Stimulated activated naive CD8-positive, alpha-beta T cell treated with anti-CD3 and anti-CD28 coated beads, Interleukin-15, amount 100 ng/mL, for 72 hours (primary cell): ENCODE measurements at places on chromosomes 16 and 17.

DNA sequence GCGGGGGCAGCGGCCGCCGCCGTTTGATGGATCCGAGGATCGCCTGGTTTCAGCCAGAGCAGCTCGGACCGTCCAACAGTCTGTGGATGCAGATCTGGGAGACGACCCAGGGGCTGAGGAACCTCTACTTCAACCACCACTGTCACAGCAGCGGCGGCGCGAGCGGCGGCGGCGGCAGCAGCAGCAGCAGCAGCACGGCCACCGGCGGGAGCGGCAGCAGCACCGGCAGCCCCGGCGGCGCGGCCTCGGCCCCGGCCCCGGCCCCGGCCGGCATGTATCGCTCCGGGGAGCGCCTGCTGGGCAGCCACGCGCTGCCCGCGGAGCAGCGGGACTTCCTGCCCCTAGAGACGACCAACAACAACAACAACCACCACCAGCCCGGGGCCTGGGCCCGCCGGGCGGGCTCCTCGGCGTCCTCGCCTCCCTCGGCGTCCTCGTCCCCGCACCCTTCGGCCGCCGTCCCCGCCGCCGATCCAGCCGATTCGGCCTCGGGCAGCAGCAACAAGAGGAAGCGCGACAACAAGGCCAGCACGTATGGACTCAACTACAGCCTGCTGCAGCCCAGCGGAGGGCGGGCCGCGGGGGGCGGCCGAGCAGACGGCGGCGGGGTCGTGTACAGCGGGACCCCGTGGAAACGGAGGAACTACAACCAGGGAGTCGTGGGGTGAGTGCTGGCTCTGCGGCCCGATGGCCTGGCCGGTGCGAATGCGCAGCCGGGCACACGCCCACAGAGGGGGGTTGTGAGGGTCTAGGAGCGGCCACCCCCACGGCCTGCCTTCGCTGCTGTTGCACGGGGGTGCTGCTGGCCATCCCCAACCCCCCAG is 702 bp downstream of the TENT4B start:
- no peak for DNase-seq

GRCh38 chr16:26606381-26607150 is 460.2 kb upstream of the C16orf82 start:
- no peak for DNase-seq

DNA sequence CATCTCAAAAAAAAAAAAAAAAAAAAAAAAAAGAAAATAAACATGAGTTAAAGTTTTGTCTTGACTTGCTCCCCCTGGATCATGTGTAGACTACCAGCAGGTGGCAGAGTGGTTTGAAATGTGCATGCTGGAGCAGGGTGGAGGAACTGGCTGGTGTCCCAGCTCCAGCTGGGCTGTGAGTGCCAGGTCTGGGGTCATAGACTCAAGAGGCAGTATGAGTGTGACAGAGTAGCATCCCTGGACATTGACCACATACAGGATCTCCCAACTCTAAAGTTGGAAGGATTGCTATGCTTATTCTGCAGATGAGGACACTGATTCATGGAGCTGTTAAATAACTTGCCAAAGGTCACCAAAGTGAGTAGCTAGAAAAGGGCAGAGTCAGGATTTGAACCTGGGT is 198.0 kb upstream of the MPHOSPH6 start:
- DNase-seq, result no peak

- no peak for DNase-seq
Measured at GRCh38 chr17:73462823-73463222, 151.0 kb upstream of the CDC42EP4 start.

DNA sequence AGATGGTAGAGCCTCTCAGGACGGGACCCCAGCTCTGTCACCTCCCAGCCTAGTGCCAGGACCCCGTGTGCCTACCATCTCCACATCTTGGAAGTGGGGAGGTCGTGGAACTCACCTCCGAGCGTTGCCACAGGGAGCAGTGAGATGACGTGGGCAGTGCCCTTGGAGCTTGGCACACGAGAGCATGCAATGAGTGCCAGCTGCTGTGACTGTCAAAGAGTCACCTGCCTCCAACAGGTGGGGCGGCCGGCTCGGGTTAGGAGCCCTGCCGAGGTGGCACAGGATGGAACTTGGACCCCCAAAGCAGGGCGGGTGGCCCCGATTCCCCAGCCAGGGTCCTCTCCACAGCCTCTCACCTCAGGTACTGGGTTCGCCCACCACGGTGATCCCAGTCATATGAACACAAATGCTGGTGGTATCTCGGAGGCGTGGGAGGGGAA is 5.5 kb downstream of the VPS4A start:
- DNase-seq, result no peak

DNA sequence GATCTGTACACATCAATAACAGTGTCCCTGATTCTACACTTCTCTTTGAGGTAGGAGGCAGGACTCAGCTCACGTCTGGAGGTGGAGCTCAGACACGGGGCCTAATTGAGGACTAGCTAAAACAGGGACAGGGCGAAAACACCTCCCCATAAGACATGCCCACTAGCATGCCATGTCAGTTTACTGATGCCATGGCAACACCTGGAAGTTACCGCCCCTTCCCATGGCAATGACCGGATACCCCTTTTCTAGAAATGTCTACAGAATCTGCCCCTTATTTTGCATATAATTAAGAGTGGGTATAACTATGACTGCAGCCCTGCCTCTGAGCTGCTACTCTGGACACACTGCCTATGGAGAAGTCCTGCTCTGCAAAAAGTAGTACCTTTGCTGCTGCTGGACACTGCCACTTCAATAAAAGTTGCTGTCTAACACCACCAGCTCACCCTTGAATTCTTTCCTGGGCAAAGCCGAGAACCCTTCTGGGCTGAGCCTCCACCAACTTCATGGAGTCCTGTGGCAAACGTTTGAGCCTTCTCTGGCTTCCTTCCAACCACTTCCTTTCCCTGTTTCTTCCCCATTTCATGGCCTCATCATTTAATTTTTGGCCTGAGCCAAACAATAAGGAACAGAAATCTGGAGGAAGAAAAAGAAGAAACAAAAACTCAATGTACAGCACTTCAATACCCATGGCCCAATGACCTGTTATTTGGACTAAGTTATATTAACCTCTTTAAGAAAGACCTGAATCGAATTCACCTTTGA is 21.0 kb downstream of the PHB1 start:
- DNase-seq, result no peak

- DNase-seq, result no peak
Measured at GRCh38 chr17:15951368-15952047, 6.6 kb downstream of the ADORA2B start.

DNA sequence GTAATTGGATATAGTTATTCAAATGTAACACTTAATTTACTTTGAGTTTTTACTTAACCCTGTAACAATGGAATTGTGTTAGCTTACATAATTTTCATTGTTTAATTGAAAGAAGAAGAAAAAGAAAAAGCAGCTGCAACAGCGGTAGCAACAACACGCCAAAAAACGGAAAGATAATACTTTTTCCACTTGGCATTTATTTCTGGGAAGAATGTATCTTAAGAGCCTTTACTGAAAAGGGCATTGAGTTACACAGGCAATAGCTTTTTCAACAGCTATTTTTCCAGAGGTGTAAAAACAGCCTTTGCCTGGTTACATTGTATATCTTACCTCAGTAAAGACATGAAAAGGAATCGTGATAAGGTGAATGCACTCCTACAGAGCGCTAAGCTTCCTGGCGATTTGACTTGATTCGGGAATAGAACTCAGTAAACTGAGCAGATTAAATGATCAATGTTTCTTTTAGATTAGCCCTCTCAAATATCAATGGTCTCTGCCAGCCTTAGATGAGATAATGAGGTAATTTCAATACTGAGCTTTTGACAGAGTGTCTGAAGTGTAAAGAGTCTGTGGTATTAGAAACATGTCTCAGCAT is 311.3 kb downstream of the CDH13 start:
- DNase-seq, result no peak

GRCh38 chr17:74011966-74012365 is 191.5 kb upstream of the RPL38 start:
- DNase-seq, result no peak

DNA sequence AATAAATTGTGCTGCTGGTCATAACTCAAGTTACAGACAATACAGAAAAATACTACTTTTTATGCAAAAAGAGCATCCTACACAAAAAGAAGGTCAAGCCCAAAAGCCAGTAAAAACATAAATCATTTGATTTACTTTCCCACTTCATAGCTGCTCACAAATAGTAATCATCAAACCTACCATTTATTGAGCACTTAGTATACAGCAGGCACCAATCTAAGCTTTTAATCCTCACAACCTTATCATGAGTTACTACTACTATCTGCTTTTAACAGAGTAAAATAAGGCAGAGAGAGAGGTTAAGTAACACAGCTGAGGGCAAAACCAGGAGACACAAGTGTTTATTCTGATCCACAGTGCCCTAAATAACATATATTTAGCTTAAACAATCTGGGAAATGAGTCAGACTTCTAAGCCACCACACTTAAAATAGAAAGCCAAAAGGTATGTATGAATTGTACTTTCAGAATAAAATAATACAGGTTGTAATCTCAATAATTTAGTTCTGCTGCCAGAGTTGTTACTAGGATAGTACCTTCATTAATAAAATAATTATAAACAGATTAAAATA is 1.7 kb upstream of the AARS1 start:
- no peak for DNase-seq

GRCh38 chr16:31471241-31471874 is 594 bp upstream of the TGFB1I1 start:
- no peak for DNase-seq

DNA sequence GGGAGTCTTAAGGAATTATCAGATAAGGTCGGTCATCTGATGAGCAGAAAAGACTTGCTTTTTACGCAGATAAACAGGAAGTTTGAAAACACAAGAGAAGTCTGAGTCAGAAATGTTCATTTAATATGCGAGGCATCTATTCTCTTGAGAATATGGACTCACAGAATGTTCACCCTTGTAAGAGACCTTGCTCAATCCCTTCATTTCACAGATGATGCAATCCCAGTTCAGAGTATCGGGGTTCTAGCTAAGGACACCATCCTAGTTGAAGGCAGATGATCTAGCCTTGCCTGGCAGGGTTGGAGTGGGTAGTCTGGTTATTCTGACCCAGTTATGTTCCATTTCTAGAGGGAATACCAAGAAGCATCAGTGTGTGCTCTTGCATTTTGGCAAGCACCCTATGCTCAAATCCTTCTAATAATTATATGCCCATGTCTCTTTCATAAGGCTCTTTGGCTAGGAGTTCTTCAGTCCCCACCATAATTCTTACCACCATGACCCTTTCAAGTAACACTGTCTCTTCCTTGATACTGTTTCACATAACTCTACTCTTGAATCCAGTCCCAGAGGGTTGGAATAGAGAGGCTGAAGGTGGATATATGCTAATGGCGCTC is 42.5 kb downstream of the YPEL2 start:
- no peak for DNase-seq

DNA sequence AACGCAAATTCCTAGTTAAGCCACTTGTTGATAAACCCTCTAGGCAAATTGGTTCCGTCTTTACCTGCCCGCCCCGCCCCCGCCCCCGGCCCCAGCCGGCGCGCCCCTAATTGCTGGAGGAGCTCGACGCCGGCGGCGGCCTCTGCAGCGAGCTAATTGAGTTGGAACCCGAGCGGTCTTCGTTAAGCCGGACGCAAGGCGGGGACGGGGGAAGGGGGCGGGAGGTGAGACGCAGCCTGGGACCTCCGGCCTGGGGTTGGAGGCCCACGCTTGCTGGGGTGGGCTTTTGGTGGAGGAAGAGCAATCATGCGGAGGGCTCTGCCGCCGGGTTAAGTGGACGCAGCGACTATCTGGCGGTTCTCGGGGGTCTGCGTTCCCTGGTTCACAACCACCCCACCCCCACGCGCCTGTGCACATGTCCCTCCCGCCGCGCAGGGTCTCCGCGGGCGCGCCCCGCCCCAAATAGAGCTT is 12.7 kb upstream of the FOXF1 start:
- no peak for DNase-seq
